ENCODE measurements at places on chromosomes 1 and 21. TPM values are rescaled to one million over a fixed set of nuclear protein-coding genes. Genes with fewer than 3 reads are reported as not detected.
A peak's percentile ranks its signal among the peaks of the same experiment; 100 is the strongest.

- no peaks in the 10 kb centered on the region for H3K27me3 ChIP-seq
- DNase-seq: no peak
- no peaks in the 10 kb centered on the region for H3K4me1 ChIP-seq
- H3K4me3 ChIP-seq: no peak overlapping the region
Measured at GRCh38 chr21:19244502-19245187, 841.1 kb upstream of the TMPRSS15 start.

DNA sequence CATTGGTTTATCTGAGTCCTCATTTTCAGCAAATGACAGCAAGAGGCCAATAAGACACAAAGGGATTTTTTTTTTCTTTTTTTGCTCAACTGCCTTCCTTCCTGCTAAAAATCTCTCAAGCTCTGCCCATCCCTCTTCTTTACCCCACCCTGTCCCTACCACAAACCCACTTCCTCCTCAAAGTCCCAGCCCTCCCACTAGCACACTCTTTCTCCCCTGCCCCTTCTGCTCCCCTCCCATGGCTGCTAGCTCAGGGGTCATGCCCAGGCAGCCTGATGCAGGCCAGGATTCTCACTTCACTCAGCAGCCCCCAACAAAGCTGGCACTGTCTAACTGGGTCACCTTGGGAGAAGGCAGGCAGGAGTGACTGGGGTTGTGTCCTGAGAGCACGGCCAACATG lies 28.8 kb upstream of the PPP2R5A start:
- H3K27me3 ChIP-seq: no peaks in the 10 kb centered on the region
- H3K4me1 ChIP-seq: peaks cover 59% of the 10 kb centered on the region
- peak; percentile 35 for DNase-seq
- no peak overlapping the region for H3K4me3 ChIP-seq

- no peaks in the 10 kb centered on the region for H3K36me3 ChIP-seq
- H3K4me3 ChIP-seq: peak overlapping the region; percentile 82
- no peak for DNase-seq
- peaks cover 42% of the 10 kb centered on the region for H3K4me1 ChIP-seq
- H3K27me3 ChIP-seq: no peaks in the 10 kb centered on the region
- H3K27ac ChIP-seq: peak overlapping the region; percentile 82
Measured at GRCh38 chr1:201507360-201507675, 395 bp upstream of the CSRP1 start.

The OR10K1 gene
- not detected for total RNA-seq

DNA sequence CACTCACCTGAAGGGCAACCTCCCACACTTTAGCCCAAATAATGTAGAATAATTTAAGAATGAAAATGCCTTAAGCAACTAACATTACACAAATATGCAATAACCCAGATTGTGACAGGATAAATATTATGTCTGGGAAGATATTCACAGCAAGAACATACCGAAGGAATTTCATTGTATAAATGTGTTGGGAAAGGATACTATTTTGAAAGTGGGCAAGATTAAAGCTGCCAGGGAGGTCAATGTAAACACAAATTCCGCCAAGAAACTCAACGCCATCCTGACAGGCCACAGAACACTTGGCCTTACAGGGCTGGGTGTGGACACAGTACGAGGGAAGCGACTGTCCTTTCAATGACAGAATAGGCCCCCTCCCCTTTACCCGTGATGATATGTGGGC lies 173.3 kb downstream of the RUNX1 start:
- H3K27ac ChIP-seq: no peak overlapping the region
- H3K4me1 ChIP-seq: peaks cover 46% of the 10 kb centered on the region
- H3K27me3 ChIP-seq: no peaks in the 10 kb centered on the region
- H3K4me3 ChIP-seq: no peak overlapping the region

DNA sequence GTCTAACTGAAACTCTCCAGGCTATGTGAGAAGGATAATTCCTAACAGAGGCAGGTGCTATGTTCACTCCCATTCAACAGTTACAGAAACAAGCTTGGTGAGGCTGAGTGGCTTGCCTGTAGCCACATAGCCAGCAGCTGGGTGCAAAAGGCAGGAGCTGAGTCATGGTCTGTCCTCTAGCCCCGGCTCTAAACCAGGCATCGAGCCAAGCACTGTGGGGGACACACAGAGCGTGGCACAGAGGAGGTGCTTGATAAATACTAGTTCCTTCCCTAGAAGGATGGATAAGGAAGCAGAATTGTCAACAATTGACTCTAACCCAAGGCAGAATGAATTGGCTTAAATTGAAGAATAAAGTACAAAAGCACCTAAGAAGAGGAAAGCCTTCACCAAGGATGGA lies 10.4 kb upstream of the KCNA2 start:
- H3K36me3 ChIP-seq: no peaks in the 10 kb centered on the region
- H3K4me3 ChIP-seq: no peak overlapping the region
- DNase-seq: no peak
- H3K27ac ChIP-seq: no peak overlapping the region

DNA sequence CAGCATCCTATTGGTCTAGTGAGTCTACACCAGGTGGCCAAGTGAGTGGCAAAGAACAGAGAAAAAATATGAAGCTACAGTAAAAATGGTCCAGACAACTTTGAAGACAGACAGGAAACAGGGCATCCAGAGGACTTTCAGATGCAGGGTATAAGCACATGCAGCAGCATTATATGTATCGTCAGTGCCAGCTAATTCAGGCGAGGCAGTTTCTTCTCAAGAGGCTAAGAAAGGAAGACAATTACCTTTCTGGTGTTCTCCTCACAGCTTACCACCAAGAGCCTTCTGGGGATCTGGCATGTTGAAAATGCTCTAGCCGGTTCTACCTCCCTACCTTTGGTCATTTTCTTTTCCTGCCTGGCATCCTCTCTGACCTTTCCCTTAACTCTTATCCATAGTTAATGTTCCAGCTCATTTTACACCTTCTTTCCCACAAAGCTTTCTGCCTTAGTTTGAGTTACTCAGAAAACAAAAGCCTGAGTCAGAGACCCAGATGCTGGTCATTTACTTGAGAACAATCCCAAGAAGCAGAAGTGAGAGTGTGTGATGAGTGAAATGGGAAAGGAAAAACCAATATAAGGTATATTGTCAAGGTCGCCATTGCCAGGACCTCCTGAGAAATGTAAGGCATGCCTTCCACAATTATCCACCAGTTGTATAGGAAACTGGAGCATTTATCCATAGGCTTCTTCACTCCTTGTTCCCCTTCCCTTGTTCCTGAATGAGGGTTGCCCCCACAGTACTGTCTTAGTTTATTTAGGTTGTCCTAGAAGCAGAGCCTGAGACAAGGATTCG lies 444.1 kb downstream of the PLPP3 start:
- H3K4me3 ChIP-seq: no peak overlapping the region
- no peaks in the 10 kb centered on the region for H3K27me3 ChIP-seq
- no peaks in the 10 kb centered on the region for H3K4me1 ChIP-seq
- H3K36me3 ChIP-seq: no peaks in the 10 kb centered on the region
- no peak overlapping the region for H3K27ac ChIP-seq
- DNase-seq: no peak

The TBX15 gene
- not detected for total RNA-seq

GRCh38 chr1:3712573-3713535 lies 39.4 kb upstream of the CCDC27 start:
- peaks cover 18% of the 10 kb centered on the region for H3K27me3 ChIP-seq
- DNase-seq: no peak
- no peak overlapping the region for H3K4me3 ChIP-seq
- H3K36me3 ChIP-seq: no peaks in the 10 kb centered on the region
- H3K27ac ChIP-seq: no peak overlapping the region
- no peaks in the 10 kb centered on the region for H3K4me1 ChIP-seq

The AMY1C gene
- not detected for total RNA-seq

DNA sequence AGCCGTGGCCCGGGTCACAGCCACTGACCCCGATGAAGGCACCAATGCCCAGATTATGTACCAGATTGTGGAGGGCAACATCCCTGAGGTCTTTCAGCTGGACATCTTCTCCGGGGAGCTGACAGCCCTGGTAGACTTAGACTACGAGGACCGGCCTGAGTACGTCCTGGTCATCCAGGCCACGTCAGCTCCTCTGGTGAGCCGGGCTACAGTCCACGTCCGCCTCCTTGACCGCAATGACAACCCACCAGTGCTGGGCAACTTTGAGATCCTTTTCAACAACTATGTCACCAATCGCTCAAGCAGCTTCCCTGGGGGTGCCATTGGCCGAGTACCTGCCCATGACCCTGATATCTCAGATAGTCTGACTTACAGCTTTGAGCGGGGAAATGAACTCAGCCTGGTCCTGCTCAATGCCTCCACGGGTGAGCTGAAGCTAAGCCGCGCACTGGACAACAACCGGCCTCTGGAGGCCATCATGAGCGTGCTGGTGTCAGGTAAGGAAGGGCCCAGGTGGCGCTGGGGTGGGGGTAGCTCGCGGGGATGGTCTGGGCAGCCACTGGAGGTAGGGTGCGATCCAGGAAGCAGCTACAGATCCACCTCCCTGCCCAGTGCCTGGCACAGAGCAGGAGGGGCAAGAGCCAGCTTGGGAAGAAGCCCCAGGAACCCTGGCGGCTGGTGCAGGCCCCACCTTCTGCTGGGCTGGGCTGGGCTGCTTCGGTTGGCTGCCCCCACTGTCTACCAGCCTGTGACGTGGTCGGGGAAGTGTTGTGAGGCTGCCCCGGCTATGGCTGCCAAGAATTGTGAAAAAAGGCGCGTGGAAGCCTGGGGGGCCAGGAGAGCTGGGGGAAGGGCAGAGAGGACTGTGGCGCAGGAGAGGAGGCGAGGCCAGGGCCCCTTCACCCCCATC lies 3.8 kb downstream of the CELSR2 start:
- no peak overlapping the region for H3K4me3 ChIP-seq
- no peak overlapping the region for H3K27ac ChIP-seq
- peaks cover 5% of the 10 kb centered on the region for H3K4me1 ChIP-seq
- no peak for DNase-seq

The LIPI gene
- not detected for total RNA-seq

GRCh38 chr1:4488018-4488417 lies 166.4 kb upstream of the AJAP1 start:
- no peak overlapping the region for H3K4me3 ChIP-seq

GRCh38 chr1:54623216-54624007 lies at the start of gene FAM151A:
Gene FAM151A, minus strand, starts transcription at chr1:54623525. Its CDS starts 130 bp downstream, at chr1:54623395.
- DNase-seq: no peak
- no peaks in the 10 kb centered on the region for H3K4me1 ChIP-seq
- H3K27ac ChIP-seq: no peak within 1 kb of the TSS
- H3K27me3 ChIP-seq: no peaks in the 10 kb centered on the region
- H3K36me3 ChIP-seq: no peaks in the 10 kb centered on the region

GRCh38 chr1:241275981-241276380 lies 81.0 kb downstream of the RGS7 start:
- no peak overlapping the region for H3K4me3 ChIP-seq
- H3K4me1 ChIP-seq: no peaks in the 10 kb centered on the region
- no peaks in the 10 kb centered on the region for H3K36me3 ChIP-seq
- no peaks in the 10 kb centered on the region for H3K27me3 ChIP-seq

The PADI4 gene
- 1.8 TPM for total RNA-seq

The NEK2 gene
- 62.3 TPM for total RNA-seq

GRCh38 chr1:30319765-30320580 lies 403.4 kb downstream of the MATN1 start:
- no peak overlapping the region for H3K27ac ChIP-seq
- H3K27me3 ChIP-seq: peaks cover 7% of the 10 kb centered on the region
- H3K4me3 ChIP-seq: no peak overlapping the region
- no peaks in the 10 kb centered on the region for H3K4me1 ChIP-seq

Data from activated naive CD4-positive, alpha-beta T cell treated with anti-CD3 and anti-CD28 coated beads for 36 hours (primary cell).